PC-3 (cell line): ENCODE measurements at places on chromosomes 13 and 19. TPM values are rescaled to one million over a fixed set of nuclear protein-coding genes. Genes with fewer than 3 reads are reported as not detected.
A peak's percentile ranks its signal among the peaks of the same experiment; 100 is the strongest.

PALM gene
- total RNA-seq = 10.8 and 13.0 TPM in 2 replicates

EEF1AKMT1 gene
- total RNA-seq = 6.2 and 10.6 TPM in 2 replicates

DCT gene
- not detected in 2 replicates for total RNA-seq

CYSLTR2 gene
- total RNA-seq = not detected in 2 replicates

CACNG7 gene
- not detected in 2 replicates for total RNA-seq

ZNF714 gene
- total RNA-seq = 8.8 and 9.3 TPM in 2 replicates

CEACAM4 gene
- total RNA-seq = not detected in 2 replicates

ACTN4 gene
- 382 and 397 TPM in 2 replicates for total RNA-seq

CEACAM8 gene
- not detected in 2 replicates for total RNA-seq

ZNF560 gene
- total RNA-seq = not detected in 2 replicates

GRCh38 chr13:22112956-22113745, 442.3 kb downstream of the FGF9 start:
- no peak overlapping the region for H3K27ac ChIP-seq
- H3K27me3 ChIP-seq = no peaks in the 10 kb centered on the region; the same call in 1 of the 2 replicates
- no peaks in the 10 kb centered on the region for H3K4me1 ChIP-seq
- no peaks in the 10 kb centered on the region for H3K36me3 ChIP-seq
- H3K4me3 ChIP-seq = no peak overlapping the region

DNA sequence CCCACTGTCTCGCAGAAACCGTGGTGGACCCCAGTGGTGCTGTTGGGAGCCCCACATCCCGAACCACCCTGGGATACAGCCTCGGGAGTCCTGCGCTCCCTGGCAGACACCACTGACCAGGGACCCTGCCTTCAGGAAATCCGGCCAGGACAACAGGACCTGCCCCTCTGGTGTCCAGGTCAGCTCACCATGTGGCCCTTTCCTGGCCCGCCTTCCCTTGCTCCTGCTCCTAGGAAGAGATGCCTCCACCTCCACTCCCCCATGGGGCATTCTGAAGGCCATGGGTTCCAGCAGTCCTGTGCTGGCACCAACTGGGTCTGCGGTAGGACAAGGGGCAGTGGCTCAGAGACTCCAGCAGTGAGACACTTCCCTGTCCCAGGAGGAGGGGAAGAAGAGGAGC, 22.5 kb upstream of the SLC7A10 start:
- no peak overlapping the region for H3K4me3 ChIP-seq
- no peak overlapping the region for H3K27ac ChIP-seq
- H3K36me3 ChIP-seq = no peaks in the 10 kb centered on the region
- no peaks in the 10 kb centered on the region for H3K4me1 ChIP-seq
- no peak for DNase-seq
- H3K27me3 ChIP-seq = no peaks in the 10 kb centered on the region

DNA sequence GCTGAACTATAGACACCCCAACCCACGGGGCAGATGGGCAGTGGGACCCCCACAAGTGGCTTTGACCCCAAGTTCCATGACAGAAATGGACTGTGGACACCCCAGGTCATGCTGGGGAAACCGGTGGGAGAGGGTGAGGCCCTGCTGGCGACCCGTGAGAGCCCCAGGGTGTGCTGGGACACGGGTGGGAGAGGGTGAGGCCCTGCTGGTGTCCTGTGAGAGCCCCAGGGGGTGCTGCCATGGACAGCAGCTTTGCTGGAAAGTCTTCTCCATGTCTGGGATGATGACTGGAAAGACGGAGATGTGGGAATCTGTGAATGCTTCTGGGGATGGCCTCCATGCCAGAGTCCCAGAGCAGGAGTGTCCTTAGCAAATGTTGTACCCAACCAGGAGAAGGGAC, 148.4 kb downstream of the URI1 start:
- H3K4me1 ChIP-seq = no peaks in the 10 kb centered on the region
- no peaks in the 10 kb centered on the region for H3K36me3 ChIP-seq
- 0 out of 2 replicates have a peak, but pooled peaks cover 16% of the 10 kb centered on the region for H3K27me3 ChIP-seq
- H3K27ac ChIP-seq = no peak overlapping the region
- DNase-seq = no peak

- no peak overlapping the region for H3K27ac ChIP-seq
- H3K36me3 ChIP-seq = no peaks in the 10 kb centered on the region
- no peaks in the 10 kb centered on the region for H3K4me1 ChIP-seq
Measured at GRCh38 chr13:110469597-110469996, 91.9 kb downstream of the RAB20 start.

DNA sequence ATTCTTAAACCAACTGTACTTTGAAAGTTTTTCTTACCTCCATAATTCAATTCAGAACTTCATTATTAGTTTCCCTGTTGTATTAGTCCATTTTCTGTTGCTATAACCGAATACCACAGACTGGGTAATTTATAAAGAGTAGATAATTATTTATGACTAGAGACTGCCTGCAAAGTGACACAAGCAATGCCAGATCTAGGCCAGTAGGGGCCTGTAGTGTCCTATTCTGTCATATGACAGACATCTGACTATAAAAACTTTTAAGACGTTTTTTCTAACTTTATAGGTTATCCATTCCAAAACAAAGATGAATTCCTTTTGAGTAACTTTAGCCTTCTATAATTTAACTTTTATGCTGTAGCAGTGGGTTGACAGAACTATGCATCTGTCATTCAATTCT, 2783.8 kb downstream of the PCDH9 start:
- no peaks in the 10 kb centered on the region for H3K4me1 ChIP-seq
- no peak overlapping the region for H3K4me3 ChIP-seq
- H3K36me3 ChIP-seq = no peaks in the 10 kb centered on the region
- H3K27me3 ChIP-seq = no peaks in the 10 kb centered on the region

- no peak overlapping the region for H3K27ac ChIP-seq
- no peak overlapping the region for H3K4me3 ChIP-seq
- no peak for DNase-seq
- H3K4me1 ChIP-seq = no peaks in the 10 kb centered on the region
- H3K36me3 ChIP-seq = no peaks in the 10 kb centered on the region
Measured at GRCh38 chr13:54175466-54175865, 1146.9 kb downstream of the OLFM4 start.

DNA sequence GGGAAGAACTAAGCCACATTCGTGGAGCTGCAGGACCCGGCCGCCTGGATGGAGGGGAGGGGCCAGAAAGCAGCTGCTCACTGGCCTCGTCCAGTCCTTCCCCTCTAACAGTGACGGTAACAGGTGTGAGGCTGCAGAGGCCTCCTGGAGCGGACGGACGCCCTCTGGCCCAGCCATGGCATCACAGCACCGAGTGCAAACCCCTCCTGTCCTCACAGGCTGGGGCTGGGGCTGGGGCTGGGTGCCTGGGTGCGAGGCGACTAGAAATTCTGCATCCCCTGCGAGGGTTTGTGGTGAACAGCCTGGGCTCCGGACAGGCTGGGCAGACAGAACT, 3.6 kb downstream of the MICOS13 start:
- H3K27ac ChIP-seq = no peak overlapping the region
- H3K4me1 ChIP-seq = peaks cover 8% of the 10 kb centered on the region; the same call in 1 of the 2 replicates

DNA sequence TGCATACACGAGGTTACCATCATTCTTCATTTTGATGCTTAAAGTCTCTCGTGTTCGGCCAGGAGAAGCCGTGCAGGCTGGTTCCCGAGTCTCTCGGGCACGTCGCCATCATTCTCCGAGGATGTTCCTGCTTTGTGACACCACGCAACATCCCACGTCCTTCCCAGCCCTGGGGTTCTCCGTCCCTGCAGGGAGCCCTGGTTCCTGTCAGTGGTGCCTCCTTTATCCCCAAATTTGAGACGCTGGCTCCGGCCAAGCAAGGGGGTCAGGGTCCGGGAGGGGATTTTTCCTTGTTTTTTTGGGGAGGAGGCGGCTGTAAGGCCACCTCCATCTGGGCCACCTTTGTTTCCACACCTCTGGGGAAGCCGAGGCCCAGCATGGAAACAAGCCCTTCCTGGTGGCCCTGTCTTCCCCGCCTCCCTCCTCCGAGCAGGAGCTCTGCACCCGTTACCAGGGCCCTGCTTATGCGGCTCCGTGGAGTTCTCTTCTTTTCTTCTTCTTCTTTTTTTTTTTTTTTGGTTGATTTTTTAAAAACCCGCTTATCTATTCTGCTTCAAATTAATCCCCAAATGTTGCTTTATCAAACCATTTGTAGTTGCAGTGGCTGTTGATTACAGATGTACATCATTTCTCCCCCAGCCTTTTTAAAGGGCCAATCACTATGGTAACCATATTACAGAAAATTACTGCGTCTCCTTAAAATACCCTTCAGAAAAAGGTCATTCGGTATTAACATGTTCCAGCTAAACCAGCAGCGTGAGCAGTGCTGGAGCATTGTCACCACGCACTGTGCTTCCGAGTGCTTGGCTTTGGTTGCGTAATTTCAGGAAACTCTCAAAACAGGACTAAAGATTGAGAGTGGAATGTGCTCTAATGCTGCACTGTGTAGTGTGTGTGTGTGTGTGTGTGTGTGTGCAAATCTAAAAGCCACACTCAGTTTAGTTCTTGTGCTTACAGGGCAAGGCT, 50.4 kb downstream of the TEX29 start:
- no peak overlapping the region for H3K4me3 ChIP-seq
- H3K27me3 ChIP-seq = peaks cover 55% of the 10 kb centered on the region
- DNase-seq = no peak
- H3K36me3 ChIP-seq = no peaks in the 10 kb centered on the region
- no peaks in the 10 kb centered on the region for H3K4me1 ChIP-seq

DNA sequence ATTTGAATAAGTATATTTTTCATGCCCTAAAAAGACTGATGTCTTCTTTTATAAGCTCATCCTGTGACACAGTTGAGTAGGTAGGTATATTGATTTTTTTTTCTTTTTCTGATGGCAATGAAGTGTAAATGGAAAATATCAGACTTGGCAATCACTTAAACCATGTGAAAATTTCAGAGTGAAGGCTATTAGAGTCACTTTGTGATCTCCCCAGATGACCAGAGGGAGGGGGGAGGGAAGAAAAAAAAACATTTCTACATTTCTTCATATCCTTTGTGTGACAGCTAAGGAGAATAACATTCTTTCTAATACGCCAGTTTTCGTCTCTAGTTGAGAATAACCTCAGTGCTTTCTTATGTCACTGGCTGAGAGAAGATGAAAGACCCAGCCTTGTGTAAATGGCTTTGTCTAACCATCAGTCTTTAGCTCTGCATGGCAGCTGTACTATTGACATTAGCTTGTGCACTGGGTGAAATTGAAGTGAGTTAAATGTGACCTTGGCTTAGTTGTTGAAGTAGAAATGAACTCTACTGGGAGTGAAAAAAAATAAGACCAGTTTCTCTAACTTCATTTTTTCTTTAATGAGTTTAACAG, 332.1 kb upstream of the DACH1 start:
- no peak overlapping the region for H3K27ac ChIP-seq
- H3K4me3 ChIP-seq = no peak overlapping the region
- DNase-seq = no peak

DNA sequence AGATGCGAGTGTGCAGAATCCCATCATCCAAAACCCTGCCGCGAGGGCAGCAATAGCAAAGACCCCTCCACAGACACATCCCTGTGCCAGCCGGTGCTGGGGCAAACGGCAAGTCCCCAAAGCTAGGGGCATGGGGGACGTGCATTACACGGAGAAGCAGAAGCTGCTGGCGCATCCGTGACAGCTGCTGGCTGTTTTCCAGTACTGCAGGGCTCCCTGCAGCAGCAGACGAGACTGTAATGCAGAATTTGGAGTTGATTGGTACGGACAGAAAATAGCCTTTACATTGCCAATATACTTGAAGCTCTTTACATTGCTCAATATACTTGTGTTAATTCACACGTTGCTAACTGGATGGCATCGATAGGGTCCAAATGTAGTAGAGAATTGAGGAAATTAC, 77.2 kb upstream of the TMTC4 start:
- H3K27ac ChIP-seq = no peak overlapping the region
- DNase-seq = no peak
- H3K36me3 ChIP-seq = no peaks in the 10 kb centered on the region
- no peaks in the 10 kb centered on the region for H3K4me1 ChIP-seq
- H3K27me3 ChIP-seq = peaks cover 36% of the 10 kb centered on the region

- H3K36me3 ChIP-seq = no peaks in the 10 kb centered on the region
- H3K4me3 ChIP-seq = peak overlapping the region; percentile 40
- H3K27me3 ChIP-seq = peaks cover 13% of the 10 kb centered on the region; the same call in 1 of the 2 replicates
- 0 out of 2 replicates have a peak, but pooled peaks cover 5% of the 10 kb centered on the region for H3K4me1 ChIP-seq
Measured at GRCh38 chr19:55014714-55015113, 23.4 kb downstream of the GP6 start.

DNA sequence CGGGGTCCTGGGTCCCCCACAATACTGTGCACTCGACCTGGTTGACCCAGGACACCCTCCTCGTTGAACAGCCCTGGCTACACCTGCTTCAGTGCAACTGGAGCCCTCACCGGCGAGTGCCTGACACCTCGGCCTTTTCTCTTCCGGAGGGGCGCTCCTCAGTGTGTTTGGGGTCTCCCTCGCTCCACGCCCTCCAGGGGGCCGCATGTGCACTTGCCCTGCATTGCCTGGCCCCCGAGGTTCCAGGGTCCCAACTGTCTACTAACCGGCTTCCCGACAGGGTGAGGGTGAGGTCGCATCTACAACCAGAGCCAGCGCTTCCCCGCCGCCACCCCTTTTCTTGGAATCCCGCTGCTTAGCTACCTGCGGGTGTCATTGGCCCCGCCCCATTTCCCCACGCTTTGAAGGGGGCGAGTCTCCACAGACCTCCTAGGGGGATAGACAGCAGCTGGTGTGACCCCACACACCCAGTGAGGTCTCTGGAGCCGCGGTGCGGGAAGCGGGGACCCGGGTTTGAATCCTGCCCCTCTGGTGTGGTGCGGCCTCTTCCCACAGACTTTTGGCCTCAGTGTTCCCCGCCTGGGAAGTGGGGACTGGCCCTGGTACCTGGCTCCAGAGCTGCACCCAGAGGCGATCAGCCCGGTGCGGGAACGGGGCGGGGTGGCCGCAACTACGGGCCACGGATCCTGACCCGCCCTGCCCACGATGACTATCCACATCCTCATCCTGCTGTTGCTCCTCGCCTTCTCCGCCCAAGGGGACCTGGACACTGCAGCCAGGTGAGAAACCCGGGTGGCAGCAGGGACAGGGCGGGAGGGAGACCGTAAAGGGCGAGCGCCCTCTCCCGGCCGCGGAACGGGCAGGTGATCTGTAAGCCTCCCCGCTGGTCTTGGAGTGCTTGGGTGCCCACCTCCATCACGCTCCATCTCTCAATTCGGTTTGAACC, at the start of gene ADM5:
TSS of gene ADM5 (plus strand) at position 462 of the 946 bp plus-strand sequence. CDS start at position 706, 244 bp downstream.
- peak; percentile 83 for DNase-seq
- H3K27ac ChIP-seq = no peak within 1 kb of the TSS
- H3K4me3 ChIP-seq = peak within 1 kb of the TSS; percentile 82
- peaks cover 19% of the 10 kb centered on the region for H3K4me1 ChIP-seq

GRCh38 chr19:52211926-52212571, 22.2 kb downstream of the PPP2R1A start:
- H3K27ac ChIP-seq = no peak overlapping the region
- no peaks in the 10 kb centered on the region for H3K27me3 ChIP-seq
- peaks cover 88% of the 10 kb centered on the region for H3K36me3 ChIP-seq
- peak; percentile 31 for DNase-seq

- H3K4me3 ChIP-seq = no peak overlapping the region
- H3K4me1 ChIP-seq = no peaks in the 10 kb centered on the region
- DNase-seq = no peak
- peaks cover 4% of the 10 kb centered on the region; the same call in 1 of the 2 replicates for H3K36me3 ChIP-seq
- H3K27ac ChIP-seq = no peak overlapping the region
Measured at GRCh38 chr19:14542711-14543328, 13.4 kb downstream of the TECR start.
